Fibroblast of lung (primary cell): ENCODE measurements at places on chromosomes 16 and 17. TPM values are rescaled to one million over a fixed set of nuclear protein-coding genes. Genes with fewer than 3 reads are reported as not detected.

Gene IRX6
- total RNA-seq: not detected in 2 replicates

Gene RNU2-1
- not detected in 2 replicates for total RNA-seq

Gene TNRC6A
- total RNA-seq: 37.0 and 49.4 TPM in 2 replicates

Gene HOXB4
- total RNA-seq: 6.2 and 8.9 TPM in 2 replicates

Gene KRTAP4-4
- total RNA-seq: not detected in 2 replicates

Gene MPV17L
- 0.66 and 0.77 TPM in 2 replicates for total RNA-seq

Gene SGCA
- total RNA-seq: 4.1 and 4.3 TPM in 2 replicates

Gene RAB26
- 0.51 and 2.0 TPM in 2 replicates for total RNA-seq

Gene ELMO3
- total RNA-seq: 0.26 and 0.33 TPM in 2 replicates

Gene KRT16
- not detected in 2 replicates for total RNA-seq

Gene CACNG1
- total RNA-seq: not detected in 2 replicates

Gene KRT33A
- not detected in 2 replicates for total RNA-seq

Gene TMEM238L
- not detected in 2 replicates for total RNA-seq

Gene HIC1
- 29.1 and 30.0 TPM in 2 replicates for total RNA-seq

Gene TLCD3A
- total RNA-seq: 7.6 and 16.4 TPM in 2 replicates

Gene GPRC5B
- 4.5 and 6.4 TPM in 2 replicates for total RNA-seq
